ENCODE measurements at places on chromosomes 4 and X.

GRCh38 chr4:123031664-123032063 lies 109.3 kb upstream of the NUDT6 start:
- DNase-seq = no peak

DNA sequence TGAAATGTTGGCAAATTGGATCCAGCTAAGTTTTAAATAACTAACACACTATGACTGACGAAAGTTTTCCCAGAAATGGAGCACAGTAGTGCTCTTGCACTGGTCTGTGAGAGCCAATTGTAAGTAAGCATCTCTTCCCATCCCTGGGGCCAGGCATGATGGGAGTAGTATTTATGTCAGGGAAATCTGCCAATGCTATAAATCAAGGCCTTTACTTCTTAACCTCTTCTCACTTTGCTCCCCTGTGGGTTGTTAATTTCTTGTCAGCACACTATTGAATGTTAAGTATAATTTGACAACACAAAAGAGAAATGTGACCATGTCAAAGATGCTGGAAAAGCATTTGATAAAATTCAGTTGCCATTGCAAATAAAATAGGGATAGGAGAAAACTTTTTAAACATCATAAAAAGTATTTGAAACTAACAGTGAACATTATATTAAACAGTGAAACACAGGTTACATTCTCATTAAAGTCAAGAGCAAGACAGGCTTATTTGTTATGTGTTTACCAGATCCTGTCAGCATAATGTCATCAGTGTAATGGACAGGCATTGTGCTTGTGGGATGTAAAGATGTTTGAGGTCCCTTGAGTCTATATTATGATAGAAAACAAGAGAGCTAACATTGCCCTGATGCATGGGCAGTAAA lies 5.0 kb downstream of the F8A1 start:
- DNase-seq = no peak

DNA sequence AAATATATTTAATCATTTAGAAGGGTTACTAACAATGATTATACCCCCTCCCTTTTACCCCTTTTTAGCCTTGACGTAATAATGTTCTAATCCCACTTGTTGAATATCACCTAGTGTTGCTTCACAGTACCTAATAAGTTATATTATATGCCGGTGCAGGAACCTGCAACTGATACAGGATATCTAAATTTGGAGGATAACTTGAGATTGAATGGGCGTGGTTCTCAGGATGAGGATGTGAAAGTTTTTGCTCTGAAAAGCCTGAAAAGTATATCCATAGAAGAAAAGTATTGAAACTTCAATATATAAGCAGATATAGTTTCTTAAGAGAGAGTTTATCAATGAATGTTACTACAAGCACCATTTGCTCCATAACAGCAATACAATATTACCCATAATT lies 59.8 kb downstream of the ZNF711 start:
- DNase-seq = no peak

GRCh38 chr4:110898290-110898689 lies 275.4 kb upstream of the PITX2 start:
- no peak for DNase-seq

DNA sequence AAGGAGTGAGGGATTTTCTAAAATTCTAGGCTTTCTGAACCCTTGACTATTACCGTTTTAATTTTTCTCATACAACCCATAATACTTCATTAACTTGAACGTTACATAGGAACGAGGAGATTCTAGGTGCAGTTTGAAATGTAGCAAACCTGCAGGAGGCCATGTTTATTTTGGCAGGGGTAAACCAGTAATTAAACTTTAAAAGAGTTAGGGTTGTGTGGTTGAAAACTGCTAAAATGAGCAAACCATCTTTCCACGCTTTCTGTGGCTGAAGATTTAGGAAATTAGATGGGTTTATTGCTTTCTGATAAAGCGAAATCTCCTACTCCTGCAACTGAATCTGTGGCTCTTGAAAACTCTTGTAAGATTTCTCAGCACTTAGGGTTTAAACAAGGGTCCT lies 1.7 kb downstream of the PHEX start:
- no peak for DNase-seq

- DNase-seq = no peak
Measured at GRCh38 chrX:8815460-8816065, 14.4 kb upstream of the FAM9A start.

DNA sequence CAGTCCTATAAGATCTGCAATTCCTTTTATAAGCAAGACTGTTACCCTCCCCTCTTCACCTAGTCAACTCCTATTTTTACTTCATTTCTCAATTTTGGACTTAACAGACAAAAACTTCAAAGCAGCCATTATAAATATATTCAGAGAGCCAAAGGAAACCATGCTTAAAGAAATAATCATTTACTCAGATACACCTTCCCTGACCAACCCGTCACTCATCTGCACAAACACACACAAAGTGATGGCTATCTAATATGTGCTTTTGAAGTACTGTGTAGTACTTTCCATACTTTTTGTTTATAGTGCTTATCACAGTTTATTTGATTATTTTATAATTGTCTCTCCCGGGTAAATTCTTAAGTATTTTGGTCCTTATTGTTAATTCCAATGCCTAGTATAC lies 117.2 kb downstream of the TBC1D19 start:
- DNase-seq = no peak

GRCh38 chr4:53050361-53050774 lies 188.3 kb downstream of the RASL11B start:
- no peak for DNase-seq

DNA sequence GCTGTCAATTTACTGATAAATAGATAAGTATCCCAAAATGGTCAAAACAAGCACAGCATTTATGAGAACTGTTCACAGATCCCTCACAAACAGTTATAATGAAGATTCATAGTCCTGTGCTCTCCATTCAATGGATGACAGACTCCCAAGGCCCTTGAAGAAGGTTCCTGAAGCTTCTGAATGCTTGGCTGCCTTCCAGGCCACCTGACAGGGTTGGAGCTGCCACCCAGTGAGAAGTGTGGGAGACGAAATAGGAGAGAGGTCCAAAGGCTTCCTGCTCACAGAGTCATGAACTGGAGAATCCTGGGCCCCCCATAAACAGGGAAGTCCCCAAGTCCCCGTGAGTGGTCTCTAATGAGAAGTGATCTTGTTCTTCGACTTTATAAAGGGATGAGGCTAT lies 26.0 kb upstream of the ANXA3 start:
- DNase-seq = no peak

GRCh38 chr4:74555231-74555630 lies 110.3 kb downstream of the AREG start:
- no peak for DNase-seq

GRCh38 chr4:143351149-143351691 lies 14.5 kb downstream of the GAB1 start:
- DNase-seq = no peak

- DNase-seq = no peak
Measured at GRCh38 chr4:113468165-113469022, 293.1 kb downstream of the CAMK2D start.

Measured in T-helper 1 cell (primary cell).